ENCODE measurements at places on chromosomes 2 and 18. TPM values are rescaled to one million over a fixed set of nuclear protein-coding genes. Genes with fewer than 3 reads are reported as not detected.

DNA sequence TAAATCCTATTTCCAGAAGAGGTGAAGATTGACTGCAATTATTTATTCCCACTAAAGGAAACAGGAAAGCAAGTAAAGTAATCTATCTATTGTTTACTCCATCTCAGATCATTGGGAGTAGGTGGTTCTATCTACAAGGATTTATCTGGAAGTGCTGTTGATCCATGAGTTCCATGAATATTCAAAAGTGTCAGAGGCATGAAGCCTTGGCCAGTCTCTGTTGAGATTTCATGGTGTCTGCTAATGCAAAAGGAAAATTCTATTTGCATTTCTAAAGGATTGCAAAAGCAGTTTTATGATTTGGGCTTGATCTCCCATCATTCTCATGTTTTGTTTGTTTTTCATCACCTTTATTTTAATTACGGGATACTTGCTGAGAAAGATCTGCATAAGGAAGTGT is 102.4 kb upstream of the ST6GAL2 start:
- no peak for DNase-seq
- H3K4me3 ChIP-seq, result no peak overlapping the region
- no peaks in the 10 kb centered on the region for H3K27me3 ChIP-seq
- no peaks in the 10 kb centered on the region for H3K36me3 ChIP-seq

- H3K27ac ChIP-seq, result no peak overlapping the region
- H3K4me3 ChIP-seq, result no peak overlapping the region
- no peaks in the 10 kb centered on the region for H3K27me3 ChIP-seq
- H3K36me3 ChIP-seq, result peaks cover 4% of the 10 kb centered on the region
Measured at GRCh38 chr2:218517434-218518206, 50.5 kb downstream of the USP37 start.

PSME4 gene
- 149 TPM for total RNA-seq

DNAH6 gene
- total RNA-seq, result 0.32 TPM

DNA sequence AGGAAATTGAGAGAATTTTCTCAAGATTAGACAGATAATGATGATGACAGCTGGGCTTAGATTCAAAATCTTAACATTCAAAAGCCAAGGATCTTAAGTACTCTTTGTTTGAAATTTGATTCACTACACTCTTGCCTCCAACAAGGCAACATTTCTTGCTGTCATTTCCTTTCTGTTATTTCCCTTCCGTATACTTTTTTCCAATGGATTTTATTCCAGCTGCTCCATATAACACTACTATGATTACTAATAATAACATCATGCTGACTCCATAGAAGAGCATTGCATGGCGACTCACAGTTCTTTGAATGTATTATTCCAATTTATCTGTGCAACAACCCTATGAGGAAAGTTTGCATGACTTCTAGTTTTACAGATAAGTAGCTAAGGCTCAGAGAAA is 33.9 kb upstream of the CCDC102B start:
- H3K4me1 ChIP-seq, result no peaks in the 10 kb centered on the region
- H3K27ac ChIP-seq, result no peak overlapping the region
- H3K27me3 ChIP-seq, result no peaks in the 10 kb centered on the region
- no peak overlapping the region for H3K4me3 ChIP-seq
- no peaks in the 10 kb centered on the region for H3K36me3 ChIP-seq

GRCh38 chr2:57965961-57966360 is 80.6 kb upstream of the VRK2 start:
- DNase-seq, result no peak
- H3K27ac ChIP-seq, result no peak overlapping the region
- no peaks in the 10 kb centered on the region for H3K36me3 ChIP-seq
- H3K27me3 ChIP-seq, result no peaks in the 10 kb centered on the region

DNA sequence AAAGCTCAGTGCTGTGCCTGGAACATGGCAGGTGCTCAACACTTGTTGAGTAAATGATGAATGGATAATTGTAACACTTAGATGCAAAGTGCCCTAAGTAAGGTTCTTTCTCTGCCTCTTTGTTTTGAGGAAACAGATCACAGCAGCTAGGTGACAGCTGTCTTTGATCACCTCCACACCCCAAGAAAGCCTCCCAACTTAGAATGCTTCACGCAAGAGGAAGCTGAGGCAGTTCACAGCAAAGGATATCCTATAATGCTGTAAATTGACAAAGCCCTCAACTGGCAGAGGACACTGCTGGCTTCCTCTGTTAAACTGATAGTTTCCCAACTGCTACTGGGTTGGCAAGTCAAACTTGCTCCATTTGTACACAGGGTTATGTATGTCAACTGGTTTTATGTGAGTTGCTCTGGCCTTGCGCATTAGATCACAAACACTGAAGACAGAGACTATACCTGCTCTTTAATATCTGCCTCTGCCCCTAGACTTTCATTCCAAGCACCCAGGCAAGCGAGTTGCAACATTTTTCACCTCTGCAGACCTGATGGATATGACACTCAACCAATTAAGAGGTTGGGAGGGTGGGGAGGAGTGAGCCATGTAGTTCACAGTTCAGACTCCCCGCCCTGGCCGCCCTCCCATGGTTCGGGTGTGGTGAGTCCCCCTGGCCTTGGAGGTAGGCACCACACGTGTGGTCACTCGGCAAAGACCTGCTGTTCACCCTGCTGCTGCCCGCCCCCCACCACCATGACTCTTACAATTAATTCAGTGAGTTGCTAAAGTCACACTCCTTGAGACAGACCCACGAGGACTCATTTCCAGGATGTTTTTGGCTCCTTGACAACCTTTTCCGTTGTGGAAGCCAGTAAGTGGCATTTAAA is 4.8 kb upstream of the MALL start:
- peaks cover 9% of the 10 kb centered on the region for H3K27me3 ChIP-seq
- DNase-seq, result no peak
- H3K4me1 ChIP-seq, result no peaks in the 10 kb centered on the region
- no peaks in the 10 kb centered on the region for H3K36me3 ChIP-seq
